Upper lobe of right lung (tissue), 1 donor: ENCODE measurements at places on chromosomes 13 and 19.
A peak's percentile ranks its signal among the peaks of the same experiment; 100 is the strongest.

DNA sequence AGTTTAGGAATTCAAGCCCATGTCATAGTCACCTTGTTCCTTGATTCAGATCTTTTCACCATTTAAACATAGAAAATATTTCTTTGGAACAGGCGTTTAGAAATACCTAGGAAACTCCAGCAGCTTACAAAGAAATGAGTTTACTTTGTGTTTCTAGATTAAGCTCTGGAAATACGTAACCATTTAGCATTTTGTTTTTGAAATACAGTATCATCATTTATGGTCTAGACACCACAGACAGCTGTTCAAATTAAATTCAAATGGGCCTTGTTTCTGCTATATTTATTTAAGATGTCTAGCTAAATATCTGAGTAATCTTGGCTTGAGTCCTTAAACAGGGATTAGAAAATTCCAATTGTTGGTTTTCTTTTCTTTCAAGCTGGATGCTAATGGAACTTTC, 228.5 kb downstream of the NDFIP2 start:
- DNase-seq = no peak

DNA sequence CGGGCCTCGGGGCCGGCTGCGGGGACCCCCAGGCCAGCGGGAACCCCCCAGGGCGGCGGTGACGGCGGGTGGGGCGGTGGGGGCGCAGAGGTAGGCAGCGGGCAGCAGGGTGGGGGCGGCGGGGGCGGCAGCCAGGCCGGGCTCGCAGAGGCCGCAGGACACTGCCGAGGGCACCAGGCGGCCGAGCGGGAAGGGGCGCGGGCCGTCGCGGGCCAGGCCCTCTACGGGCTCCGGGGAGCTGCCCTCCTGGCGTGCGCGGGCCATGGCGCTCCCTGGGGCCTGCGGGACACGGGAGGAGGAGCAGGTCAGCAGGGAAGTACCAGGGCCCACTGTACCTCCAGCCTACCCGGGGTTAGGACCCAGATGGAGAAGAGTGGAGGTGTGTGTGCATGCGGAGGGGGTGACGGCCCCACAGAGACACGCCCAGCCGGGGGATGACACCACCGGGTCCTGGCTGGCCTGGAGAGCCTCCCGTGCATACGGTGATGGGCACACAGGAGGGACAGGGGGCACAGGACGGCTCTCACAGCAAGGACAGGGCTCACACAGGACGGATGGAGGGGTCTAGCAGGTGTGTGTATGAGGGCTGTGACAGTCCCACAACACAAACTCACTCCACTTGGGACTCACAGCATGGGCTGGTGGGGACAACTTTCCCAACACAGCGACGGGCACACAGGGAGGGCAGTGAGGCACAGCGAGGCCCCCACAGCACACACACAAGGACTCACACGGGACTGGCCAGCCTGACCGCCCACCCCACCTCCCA, 2.6 kb downstream of the BBC3 start:
- DNase-seq = peak; percentile 84

- no peak for DNase-seq
Observed at GRCh38 chr13:104460554-104460953, 1394.3 kb upstream of the SLC10A2 start.

DNA sequence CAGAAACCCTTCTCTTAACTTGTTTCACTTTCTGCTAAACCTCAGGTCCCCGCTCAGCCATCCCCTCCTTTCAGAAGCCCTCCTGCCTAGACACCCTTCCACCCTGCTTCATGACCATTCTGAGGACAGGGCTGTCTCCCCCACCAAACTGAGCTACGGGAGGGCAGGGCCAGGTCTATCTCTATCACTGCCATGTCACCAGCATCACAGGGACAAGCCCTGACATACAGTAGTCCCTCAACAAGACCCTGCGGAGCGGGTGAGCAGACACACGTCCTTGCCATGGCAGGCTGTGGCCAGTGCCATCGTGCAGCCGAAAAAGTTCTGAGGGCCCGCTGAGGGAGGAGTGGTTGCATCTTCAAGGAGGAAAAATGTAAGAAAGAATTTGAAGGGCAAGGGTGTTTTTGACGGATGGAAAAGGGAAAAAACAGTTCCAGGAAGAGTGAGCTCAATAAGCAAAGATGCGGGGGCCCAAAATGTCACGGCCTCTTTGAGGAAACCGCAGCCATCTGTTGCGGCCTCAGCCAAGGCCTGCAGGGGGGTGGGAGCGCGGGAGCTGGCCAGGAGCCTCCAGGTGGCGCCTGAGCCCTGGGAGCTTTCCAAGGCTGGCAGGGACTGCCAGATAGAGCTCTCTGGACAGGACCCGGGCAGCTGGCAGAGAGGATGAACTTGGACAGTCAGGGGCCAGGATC, 8.1 kb downstream of the PTGIR start:
- peak; percentile 82 for DNase-seq

GRCh38 chr19:14654786-14655560, 19.7 kb downstream of the ADGRE3 start:
- no peak for DNase-seq

DNA sequence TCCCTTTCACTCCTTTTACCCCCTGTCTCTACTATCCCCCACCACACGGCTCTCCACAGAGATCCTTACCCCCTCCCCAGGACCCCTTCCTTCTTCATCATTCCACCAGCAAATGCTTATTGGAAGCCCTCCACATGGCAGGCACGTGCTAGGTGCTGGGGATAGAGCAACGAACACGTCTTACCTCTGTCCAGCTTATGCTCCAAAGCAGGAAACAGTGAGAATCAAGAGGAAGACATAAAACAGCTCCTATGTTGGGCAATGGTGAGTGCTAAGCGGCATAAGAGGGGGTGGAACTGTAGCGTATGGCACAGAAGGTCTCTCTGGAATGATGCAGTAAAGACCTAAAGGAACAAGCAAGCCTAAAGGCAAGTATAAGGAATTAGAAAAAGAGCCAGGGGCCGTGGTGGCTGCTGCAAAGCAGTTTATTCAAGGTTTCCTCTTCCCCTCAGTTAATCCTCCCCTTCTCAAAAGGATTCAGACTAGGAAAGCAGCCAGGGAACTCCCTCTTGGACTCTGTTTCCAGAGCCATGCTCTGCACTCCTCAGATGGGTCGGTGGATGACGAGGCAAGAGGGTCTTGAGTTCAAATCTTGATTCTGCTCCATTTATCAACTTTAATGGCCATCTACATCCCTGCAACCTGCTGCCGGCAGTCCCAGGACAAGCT, 289.4 kb downstream of the FOXO1 start:
- DNase-seq = no peak

DNA sequence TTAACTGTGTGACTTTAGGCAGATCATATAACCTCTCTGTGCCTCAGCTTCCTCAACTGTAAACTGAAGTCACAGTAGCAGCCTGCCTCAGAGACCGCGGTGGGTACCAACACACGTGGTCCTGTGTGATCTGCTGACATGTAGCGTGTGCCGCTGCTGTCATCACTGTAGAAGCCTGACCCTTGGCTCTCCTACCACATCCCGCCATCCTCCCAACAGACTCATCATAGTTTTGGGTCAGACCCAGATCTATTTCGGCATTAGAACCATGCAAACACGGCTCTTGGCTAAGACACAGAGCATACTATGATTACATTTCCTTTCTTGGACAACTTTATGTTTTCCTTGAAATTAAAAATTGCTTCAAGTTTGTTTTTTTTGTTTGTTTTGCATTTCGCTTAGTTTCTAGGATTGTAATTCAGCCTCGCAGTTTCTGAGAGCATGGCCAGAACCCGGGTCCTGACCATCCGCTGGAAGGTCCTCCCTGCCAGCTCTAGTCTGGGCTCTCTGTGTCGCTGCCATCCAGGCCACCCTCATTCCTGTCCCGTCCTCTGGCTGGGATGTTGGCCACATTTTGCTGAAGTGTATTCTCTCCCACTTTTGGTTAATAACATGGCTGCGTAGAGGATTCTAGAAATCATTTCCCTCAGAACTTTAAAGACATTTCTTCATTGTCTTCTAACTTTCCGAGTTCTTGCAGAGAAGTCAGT, 53.0 kb downstream of the GGACT start:
- no peak for DNase-seq

GRCh38 chr19:45117167-45117594, 24.2 kb downstream of the PPP1R37 start:
- peak; percentile 80 for DNase-seq

- DNase-seq = no peak
Observed at GRCh38 chr19:30144242-30144758, 202.3 kb downstream of the URI1 start.

GRCh38 chr13:28583651-28584091, 75.3 kb upstream of the POMP start:
- no peak for DNase-seq

GRCh38 chr19:16308081-16308480, 16.5 kb upstream of the KLF2 start:
- no peak for DNase-seq

- no peak for DNase-seq
Observed at GRCh38 chr13:45773944-45774343, 71.8 kb downstream of the CBY2 start.

GRCh38 chr13:109644069-109644750, 142.2 kb downstream of the IRS2 start:
- DNase-seq = no peak

GRCh38 chr13:40271271-40271885, 395.1 kb downstream of the FOXO1 start:
- DNase-seq = no peak

- no peak for DNase-seq
Observed at GRCh38 chr13:30305456-30305970, 1.8 kb downstream of the KATNAL1 start.

DNA sequence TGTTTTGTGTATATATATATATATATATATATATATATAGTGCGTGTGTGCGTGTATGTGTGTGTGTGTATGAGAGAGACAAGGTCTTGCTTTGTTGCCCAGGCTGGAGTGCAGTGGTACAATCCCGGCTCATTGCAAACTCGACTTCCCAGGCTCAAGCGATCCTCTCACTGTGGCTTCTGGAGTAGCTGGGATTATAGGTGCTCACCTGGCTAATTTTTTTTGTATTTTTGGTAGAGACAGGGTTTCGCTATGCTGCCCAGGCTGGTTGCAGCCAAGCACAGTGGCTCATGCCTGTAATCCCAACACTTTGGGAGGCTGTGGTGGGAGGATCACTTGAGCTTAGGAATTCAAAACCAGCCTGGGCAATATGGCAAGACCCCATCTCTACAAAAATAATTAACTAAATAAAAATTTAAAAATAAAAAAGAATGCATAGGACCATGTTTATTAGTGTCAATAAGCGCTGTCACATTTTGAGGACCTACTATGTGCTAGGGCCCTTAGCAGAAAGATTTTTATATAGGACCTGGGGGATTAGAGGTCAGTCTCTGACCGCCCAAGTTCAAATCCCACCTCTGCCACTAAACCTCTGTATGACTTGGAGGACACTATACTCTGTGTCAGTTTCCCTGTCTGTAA, 1.8 kb downstream of the PVR start:
- no peak for DNase-seq

DNA sequence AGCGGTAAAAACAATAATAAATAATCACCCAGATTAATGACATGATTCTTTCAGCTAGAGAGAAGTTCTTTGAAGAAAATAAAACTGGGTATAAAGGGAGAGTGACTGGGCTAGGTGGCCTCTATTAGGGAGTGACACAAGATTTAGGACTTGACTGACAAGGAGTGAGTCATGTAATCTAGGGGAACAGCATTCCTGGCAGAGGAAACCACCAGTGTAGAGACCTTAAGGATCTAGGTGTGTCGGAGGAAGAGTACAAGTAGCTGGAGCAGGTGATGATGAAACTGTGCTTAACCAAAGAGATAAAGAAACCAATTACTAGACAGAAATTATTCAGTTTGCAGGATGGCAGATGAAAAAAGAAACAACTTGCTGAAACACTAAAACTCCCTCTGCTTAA, 248.0 kb downstream of the RFC3 start:
- no peak for DNase-seq

DNA sequence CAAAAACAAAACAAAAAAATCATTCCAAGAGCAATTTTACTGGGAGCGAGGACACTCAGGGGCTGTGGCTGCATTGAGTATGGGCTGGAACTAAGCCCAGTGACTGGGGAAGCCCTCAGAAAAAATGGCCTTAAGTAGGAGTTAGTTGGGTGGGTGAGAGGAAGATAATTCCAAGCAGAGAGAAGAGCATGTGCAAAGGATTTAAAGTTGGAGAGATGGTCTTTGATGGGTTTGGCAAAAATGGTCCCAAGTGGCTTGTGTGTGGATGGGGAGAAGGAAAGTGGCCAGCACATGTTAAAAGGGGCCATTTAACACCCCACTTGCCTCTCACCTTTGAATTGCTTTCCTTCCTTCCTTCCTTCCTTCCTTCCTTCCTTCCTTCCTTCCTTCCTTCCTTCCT, 6.7 kb upstream of the CYP4F22 start:
- DNase-seq = no peak

DNA sequence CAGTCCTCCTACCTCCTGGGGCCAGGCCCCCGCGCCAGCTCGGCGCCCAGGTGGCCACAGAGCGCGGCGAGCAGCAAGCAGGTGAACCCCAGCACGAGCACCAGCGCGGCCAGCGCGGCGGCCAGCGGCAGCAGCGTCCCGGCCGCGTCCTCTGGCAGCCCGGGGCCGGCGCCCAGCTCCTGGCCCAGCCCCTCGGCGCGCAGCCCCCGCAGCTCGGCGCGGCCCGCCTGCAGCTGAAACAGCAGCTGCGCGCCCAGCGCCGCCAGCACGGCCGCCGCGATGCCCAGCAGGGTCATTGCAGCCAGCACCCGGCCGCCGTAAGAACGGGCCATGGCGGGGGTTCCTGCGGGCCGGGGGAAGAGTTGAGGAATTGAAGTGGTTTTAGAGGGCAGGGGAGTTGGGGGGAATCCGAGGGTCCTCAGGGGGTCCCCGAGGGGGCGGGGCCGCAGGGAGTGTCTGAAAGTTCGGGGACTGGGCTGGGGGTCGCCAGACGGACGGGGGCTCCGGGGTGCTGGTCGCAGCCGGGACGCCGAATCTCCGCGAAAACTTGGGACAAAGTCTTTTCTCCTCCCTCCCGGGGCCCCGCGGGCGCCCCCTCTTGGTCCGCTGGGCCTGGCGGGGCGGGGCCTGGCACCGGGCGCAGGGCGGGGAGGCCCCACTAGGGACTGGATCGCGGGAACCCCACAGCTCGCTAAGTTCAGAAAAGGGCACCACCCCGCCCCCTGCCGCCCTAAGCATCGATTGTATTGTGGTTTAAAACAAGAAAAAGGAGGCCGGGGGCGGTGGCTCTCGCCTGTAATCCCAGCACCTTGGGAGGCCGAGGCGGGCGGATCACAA, at the start of gene TMEM221:
TMEM221 (minus strand) TSS at position 538 of the 837 bp plus-strand sequence; CDS start at position 332, 206 bp downstream.
- DNase-seq = peak; percentile 69

DNA sequence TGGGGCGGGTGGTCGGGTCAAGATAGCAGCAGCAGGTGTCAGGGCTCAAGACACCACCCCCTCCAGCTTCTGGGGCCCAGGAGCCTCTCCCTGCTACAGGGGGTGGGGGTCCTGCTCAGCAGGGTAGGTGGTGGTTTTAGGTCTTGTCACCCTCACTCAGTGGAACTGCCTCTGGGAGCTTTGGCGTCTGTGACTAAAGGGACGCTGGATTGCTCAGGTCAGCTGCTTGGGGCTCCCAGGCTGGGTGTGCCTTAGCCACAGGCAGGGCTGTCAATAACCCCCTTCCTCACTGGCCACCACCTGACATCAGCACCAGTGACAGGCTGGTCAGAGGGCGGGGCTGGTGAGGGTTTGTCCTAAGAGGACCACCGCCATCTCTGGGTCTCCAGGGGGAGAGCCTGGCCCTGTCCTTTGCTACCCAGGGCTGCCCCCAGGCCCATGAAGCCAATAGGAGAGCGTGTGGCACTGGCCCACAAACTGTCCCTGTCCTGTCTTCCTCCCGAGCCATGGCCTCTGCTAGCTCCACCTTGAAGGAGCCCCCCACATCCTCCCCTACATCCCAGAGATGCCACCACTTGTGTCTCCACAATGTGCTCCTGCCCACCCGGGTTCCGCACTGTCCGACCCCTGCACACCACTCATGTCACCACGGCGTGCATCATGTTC, 36.4 kb downstream of the MAU2 start:
- no peak for DNase-seq
